T follicular helper cell (primary cell): ENCODE measurements at places on chromosomes 2 and 18.

DNA sequence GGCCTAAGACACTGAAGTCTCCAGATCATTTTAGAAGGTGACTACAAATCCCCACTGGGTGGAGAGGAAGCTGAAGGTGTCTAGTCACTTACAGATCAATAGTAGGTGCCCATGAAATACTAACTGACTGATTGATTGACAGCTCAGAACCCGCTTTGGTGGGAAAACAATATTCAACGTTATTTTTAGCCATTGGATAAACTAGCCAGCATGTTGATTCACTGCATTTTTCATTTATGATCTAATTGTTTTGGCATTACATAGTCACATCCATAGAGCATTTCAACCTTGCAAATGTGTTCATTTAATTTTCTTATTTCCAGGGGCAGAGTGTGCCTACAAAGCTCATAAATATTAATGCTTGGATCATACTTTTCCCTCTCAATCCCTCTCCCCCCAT, 162.3 kb downstream of the MREG start:
- no peak for DNase-seq

DNA sequence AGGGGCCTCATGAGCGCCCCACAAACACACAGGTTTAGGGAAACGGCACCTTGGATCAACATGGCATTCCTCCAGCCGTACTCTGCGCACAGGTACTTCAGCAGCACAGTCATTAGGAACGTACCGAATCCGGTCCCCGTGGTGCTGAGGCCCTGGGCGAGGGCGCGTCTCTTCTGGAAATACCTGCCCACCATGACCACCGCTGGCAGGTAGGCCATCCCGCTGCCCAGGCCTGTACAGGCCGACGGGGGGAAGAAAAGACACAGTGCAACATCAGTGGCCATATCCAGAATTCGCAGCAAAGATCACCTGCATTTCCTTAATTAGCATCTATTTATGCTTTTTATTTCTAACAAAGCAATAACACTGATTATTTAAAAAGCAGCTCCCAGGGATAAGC, 22.2 kb downstream of the SLC16A14 start:
- DNase-seq, result no peak

- no peak for DNase-seq
Observed at GRCh38 chr2:24658531-24659202, 134.5 kb downstream of the PTRHD1 start.

- DNase-seq, result no peak
Observed at GRCh38 chr2:160747501-160748170, 254.0 kb upstream of the RBMS1 start.

- DNase-seq, result no peak
Observed at GRCh38 chr2:128435576-128436478, 117.2 kb upstream of the HS6ST1 start.

DNA sequence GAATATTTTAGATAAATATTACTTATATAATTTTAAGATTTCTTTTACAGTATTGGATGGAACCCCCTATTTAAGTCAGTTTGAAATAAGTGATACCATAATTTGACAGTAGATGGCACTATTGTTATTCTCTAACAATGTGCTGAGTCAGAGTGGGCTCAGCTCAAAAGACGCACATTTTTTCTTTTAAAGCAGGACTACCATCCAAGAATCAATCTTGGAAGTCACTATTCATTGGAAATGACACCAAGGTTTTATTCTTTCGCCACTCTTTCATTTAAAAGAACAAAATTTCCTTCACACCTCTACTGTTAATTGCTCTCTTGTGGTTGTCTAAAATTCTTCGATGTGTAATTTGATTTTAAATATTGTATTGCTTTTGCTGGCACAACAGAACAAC, 32.6 kb upstream of the SPAG16 start:
- no peak for DNase-seq

DNA sequence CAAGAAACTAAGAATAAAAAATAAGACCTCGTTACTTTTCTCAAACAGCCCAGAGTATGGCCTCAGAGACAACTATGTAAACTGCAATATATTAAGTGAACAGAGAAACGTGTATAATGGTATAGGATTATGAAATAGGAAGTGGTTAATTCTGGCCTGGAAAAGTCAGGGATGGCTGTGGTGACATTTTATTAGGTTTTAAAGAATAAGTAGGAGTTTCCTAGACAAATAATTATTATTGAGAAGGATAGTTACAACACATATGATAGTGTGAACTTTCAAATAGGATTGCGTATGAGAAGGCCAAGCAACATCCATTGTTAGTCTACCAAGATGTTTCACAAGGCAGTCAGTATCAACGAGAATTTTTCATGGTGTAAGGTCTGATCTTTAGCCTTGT, 244.1 kb downstream of the LPIN1 start:
- no peak for DNase-seq

- DNase-seq, result no peak
Observed at GRCh38 chr2:236772220-236772837, 202.7 kb downstream of the ACKR3 start.

DNA sequence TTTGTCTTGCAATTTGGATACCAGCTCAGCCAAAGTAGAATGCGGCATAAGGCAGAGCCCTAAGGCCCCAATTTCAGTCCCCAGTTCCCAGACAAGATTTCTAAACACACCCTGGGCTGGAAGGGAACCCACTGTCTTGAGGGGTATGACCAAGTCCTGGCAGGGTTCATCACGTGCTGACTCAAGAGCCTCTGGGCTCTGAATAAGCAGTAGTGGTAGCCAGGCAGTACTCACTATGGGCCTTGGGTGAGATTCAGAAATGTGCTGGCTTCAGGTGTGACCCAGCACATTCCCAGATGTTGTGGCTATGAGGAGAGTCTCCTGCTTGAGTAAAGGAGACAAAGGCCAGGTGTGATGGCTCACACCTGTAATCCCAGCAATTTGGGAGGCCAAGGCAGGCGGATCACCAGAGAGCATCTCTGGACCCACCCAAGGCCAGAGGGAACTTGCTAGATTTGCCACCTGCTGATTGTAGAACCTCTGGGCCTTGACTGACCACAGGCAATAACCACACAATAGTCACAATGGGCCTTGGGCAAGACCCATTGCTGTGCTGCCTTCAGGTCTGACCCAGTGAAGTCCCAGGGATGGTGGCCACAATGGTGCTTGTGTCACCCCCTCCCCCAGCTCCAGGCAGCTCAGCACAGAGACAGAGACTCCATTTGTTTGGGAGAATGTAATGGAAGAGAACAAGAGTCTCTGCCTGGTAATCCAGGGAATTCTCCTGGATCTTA, 74.9 kb downstream of the ATL2 start:
- no peak for DNase-seq

DNA sequence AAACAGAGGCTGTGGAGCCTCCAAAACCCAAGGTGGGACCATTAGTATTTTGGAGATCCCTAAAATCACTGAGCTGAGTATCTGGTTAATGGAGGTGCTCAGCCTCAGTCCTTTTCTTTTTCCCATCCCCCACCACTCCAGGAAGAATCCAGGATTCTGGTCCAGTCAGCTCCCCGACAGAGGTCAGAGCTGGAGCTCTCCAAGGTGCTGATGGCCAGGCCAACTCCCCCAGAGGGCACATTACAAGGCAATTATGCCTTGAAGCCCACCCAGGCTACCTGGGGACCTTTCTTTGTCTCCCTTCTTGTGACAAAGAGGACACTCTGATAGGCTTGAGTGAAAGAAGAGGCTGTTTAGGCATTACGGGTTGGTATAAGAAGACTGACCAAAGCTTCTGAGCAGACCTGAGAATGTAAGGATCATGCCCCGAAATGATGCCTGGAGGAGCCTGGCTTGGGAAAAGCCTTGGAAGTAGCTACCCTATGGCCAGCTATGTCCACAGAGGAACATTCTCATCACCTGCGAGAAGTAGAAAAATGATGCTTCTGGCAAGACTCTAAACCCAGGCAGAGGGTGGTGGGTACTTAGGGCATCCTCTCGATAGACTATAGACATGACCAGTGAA, 102.5 kb upstream of the LDAH start:
- DNase-seq, result no peak

GRCh38 chr2:109065391-109065734, 63.6 kb upstream of the SH3RF3 start:
- no peak for DNase-seq

DNA sequence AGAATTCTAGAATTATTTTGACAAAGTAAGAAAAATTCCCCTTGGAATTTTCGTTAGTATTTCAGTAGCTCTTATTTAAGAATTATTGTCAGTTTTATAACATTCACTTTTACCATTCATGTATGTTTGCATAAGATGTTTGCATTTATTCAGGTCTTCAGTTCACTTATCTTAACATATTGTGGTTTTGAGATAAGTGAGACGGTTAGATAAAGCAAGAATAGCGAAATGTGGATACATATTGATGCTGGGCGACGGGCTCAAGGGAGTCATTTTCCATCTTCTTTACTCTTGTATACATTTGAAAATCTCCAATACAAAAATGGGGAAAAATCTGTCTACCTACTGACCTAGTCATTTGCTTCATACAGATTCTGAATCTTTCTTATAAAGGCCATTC, 156.7 kb upstream of the HDAC4 start:
- no peak for DNase-seq

- no peak for DNase-seq
Observed at GRCh38 chr2:515441-516127, 161.6 kb downstream of the TMEM18 start.

DNA sequence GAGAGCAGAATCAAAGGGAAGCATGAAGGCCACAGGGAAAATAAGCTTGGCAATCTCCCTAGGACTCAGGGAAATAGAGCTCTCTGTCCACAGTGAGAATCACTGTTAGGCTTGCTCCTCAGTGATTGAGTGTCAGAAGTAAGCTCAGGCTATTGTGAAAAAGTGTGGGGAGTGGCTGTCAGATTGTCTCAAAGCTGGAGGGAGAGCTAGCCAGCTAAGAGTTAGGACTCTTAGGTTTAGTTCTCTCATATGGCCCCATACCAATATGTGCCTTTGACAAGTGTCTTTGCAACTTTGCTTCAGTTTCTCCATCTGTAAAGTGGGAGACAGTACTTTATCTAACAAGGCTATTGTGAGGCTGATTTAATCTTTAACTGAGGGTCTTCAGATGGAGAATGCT, 17.2 kb downstream of the EIF4E2 start:
- DNase-seq, result no peak

- DNase-seq, result no peak
Observed at GRCh38 chr2:239259173-239259572, 141.6 kb downstream of the HDAC4 start.

DNA sequence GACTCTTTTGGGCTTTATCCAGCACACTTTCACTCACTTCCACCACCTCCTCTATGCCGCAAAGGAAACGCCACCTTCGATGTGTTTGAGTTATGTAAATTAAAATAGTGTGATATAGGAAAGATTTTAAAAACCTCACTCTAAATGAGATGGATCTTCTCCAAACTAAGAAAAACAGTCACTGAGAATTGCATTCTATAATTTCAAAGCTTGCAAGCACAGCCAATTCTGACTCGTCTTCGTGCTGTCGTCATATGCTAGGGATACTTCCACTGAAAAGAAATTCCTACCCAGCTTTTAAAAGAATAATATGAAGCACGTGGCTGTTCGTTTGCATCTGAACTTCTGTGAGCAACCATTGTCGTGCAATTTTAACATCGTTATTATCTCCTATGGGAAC, 162.5 kb downstream of the SH3BP4 start:
- DNase-seq, result no peak

- no peak for DNase-seq
Observed at GRCh38 chr2:3294069-3294468, 83.5 kb downstream of the EIPR1 start.

DNA sequence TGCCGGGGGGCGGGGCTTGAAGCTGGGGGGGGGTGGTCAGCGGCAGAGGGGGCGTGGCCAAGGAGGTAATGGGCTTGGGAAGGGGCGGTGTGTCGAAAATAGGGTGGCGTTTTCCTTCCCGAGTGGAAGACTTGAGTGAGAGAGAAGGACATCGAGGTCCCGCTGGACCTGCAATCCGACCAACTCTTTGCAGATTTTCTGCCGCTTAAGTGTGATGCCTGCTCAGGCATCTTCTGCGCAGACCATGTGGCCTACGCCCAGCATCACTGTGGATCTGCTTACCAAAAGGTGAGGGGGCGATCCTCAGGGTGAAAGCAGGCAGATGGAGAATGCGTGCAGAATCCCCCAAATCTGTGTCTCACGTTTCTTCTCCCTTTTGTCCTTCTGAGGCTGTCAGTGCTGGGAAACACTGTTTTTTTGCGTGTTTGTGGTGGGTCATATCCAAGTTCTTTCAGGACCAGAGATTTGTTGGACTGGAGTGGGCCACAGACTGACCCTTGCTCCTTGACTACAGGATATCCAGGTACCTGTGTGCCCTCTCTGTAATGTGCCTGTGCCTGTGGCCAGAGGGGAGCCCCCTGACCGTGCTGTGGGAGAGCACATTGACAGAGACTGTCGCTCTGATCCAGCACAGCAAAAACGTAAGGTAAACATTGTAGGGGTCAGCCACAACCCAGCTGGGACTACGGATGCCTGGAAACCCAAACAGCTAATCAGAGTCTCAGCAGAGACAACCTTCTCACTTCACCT, 727 bp downstream of the ZFAND2B start:
- DNase-seq, result no peak

DNA sequence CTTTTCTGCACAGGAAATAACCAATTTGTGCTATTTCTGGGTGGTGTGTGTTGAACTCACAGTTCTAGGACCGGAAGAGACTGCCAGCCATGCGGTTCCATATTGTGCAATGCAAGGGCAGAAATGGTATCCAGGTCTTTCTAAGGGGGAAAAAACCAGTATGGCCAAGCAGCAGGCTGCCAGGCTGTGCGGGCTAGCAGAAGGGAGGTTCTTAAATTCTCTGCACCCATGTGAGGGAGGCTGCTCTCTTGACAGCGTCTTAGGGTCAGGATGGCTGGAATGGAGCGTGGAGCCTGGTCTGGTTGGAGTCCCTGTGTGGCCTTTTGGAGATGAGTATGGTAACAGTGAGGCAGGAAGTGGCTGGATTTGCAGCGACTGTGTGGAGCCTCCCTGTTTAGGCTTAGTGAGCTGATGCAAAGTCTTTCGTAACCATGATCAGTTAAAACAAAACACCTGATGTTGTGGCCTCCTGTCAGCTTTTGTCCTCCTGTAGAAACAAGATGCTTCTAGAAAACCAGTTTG, 52.6 kb downstream of the NCK2 start:
- DNase-seq, result no peak

DNA sequence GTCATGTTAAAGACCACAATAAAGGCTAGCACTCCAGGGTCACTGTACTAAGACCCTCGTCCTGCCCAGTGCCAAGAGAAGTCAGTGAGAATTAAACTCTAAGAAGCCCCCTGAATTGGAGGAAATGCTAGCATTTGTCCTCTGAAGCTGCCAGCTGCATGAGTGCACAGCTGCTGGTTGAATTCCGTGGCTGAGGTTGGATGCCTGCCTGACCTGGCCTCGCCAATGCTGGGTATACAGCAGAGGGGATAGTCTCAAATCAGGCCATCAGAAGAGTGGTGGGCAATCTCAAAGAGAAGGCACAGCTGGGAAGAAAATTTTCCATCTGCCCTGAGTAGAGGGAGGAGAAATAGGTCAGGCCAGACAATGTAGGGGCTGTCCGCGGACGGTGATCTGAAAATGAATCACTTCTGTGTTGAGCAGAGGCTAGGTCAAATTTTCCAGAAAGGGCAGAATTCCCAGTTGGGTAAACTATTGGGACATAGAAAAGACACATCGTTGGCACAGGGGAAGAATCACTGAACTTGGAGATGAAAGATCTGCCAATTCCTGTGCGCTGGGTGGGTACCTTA, 110.5 kb upstream of the AGAP1 start:
- no peak for DNase-seq

- no peak for DNase-seq
Observed at GRCh38 chr2:109468893-109469292, 144.9 kb downstream of the SEPTIN10 start.
